RCC 7860 (cell line): ENCODE measurements at places on chromosomes 3 and 15.

- peak; percentile 22 for DNase-seq
Observed at GRCh38 chr15:45126535-45127158, 3.0 kb downstream of the DUOXA1 start.

- no peak for DNase-seq
Observed at GRCh38 chr3:50674349-50675178, at the start of gene DOCK3. Gene DOCK3 (plus strand): TSS chr3:50674927. CDS start chr3:50675264, 337 bp downstream.

DNA sequence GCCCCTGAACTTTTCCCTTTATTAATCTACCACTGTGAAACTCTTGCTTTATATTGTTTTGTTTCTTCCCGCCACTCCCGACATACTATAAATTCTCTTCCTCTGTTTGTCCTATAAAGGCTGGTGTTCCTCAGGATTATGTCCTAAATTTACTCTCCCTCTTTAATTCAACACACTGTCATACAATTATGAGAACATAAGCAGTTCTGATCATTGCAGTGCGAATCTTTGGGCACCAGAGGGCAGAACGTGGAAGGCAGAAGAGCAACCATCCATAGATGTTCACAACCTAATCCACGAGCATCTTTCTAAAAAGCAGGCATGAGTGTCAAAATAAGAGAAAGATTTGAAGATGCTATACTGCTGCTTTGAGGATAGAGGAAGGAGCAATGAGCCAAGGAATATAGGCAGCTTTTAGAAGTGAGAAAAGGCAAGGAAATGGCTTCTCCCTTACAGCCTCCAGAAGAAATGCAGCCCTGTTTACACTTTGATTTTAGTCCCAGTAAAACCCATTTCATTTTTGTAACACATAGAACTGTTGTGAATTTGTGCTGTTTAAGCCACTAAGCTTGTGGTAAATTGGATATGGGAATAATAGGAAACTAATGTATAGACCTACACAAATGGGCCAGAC is 179.4 kb downstream of the GBE1 start:
- peak; percentile 8 for DNase-seq

DNA sequence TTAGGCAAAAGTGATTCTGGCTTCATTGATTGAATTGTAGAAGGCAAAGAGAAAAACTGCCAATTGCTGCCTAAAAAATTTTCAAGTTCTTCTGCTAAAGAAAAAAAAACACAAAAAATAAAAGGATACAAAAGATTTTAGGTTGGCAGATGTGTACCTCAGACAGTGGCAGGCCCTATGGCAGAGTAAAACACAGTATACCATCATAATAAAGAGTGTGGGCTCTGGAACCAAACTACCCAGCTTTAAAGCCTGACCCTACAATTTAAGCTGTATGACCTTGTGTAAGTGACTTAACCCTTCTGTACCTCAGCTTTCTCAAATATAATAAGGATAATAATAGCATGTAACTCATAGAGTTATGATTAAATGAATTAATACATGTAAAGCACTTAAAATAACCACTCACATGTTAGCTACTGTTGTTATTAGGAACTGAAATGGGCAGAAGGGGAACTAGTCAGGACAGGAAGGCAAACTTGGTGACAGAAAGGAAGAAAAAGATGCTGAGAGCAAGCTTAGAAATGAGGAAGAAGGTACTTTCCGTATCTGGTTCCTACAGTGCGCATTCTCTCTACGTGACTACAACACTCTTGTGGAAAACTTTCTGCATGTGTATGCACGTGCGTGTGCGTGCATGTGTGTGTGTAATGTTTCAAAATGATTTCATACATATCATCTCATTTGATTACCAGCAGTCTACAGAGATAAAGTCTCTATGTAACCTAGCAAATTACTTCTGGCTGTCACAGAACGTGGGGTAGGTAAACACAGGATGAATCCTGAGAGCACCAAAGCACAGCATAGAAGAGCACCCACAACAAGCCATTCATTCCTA is 13.6 kb upstream of the GATM start:
- DNase-seq, result no peak

- no peak for DNase-seq
Observed at GRCh38 chr3:124034016-124034843, 42.3 kb upstream of the ROPN1 start.

DNA sequence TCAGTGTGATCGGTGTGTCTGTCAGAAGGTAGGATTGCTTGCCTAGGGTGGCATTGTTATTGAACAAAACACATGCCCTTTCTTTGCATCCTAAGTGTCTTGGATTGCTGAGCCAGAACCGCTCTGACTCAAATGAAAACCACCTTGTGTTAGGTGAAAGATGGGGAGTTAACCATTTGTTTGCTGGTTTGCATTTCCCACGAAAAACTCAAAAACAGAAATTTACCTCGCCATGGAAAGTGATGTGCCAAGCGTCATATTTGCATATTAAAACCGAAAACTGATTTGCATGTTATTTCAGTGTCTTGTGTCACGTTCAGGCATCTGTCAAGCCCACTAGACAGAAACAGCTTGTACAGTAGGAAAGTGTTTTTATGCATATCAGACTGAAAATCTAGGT is 474.6 kb upstream of the TPRG1 start:
- DNase-seq, result no peak
